ENCODE measurements at places on chromosomes 6 and 20. TPM values are rescaled to one million over a fixed set of nuclear protein-coding genes. Genes with fewer than 3 reads are reported as not detected.

GRCh38 chr6:119481976-119482375, 132.4 kb upstream of the MAN1A1 start:
- no peak for DNase-seq

DNA sequence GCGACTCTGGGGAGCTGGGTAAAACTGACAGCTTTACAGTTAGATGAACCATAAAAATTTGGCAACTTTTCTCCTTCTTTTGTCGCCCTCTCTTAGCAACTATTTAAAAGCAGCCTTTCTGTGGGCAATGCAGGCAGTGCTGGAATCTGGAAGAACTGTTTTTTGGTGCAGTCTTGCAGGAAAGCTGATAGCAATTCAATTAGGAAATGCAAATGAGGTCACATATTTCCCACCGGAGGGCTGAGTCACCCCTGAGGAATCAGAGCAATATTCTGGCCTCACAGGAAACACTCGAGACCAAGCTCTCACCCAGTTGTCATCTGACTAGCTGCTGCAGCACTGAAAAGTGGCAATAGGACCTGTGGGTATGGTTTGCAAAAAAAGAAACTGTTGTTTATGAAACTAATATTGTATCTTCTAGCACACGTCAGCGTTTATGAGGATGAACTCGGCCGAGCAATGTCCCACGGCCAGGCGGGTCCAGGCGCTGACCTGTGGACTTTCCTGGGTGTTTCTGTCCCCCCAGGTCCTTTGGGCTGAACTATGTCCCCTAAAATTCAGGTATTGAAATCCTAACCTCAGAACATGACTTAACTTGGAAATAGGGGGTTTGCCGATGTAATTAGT, 312.3 kb downstream of the TAF4 start:
- DNase-seq = no peak

DNA sequence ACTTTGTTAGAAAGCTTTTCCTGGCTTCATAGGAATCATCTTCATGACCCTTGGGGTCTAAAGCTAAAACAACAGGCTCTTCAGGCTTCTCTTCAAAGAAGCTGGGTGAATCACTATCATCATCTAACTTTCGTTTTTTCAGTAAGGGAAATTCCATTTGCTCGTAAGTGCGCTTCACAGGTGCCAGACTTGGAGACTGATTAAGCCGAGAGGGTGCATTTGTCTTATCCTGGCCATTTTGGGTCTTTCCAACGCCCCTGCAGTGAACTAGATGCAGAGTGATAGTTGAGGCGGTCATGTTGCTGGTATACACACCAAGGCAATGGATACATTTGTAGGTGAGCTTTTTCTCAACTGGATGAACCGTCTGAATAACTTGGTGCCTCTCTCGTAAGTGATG, 38.8 kb downstream of the ADNP start:
- no peak for DNase-seq

DNA sequence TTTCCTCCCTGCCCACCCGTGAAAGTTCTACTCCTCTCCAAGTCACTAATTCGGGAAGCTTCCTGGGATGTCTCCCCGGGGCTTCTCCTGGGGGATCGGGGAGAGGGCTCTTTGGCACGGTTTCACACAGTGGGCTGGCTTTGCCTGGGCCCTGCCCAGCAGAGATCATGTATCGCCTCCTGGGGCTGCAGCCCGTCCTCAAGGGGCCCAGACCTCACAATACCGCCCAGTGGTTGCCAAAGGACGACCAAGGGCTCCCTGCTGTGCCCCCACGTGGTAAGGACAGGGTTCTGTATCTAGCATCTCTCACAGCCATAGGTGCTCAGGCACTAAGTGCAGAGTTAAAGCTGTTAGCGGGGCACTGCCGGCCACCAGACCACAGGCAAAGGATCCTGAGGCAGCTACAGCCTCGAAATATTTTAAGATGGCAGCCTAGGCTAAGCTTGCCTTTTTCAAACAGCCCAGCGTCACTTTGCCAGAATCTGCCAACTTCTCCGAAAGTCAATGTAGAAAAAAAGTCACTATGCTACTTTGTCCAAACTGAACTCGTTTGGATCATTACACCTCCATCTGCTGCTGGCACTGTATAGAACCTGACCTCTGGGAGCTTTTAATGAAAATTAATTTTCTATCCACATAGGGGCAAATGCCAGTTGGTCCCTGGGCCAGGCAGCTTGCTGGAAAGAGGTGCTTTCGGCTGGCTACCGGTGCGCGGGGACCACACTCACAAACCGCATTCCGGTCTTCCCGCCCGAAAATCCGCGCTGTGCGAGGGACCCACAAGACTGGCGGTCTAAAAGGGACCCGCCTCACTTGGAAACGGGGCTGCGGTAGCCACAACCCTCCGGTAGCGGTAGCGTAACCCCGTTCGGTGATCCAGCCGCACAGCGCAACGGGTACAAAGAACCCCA, 1.3 kb upstream of the NNAT start:
- no peak for DNase-seq

GRCh38 chr20:39282619-39283092, 320.5 kb downstream of the DHX35 start:
- no peak for DNase-seq

DNA sequence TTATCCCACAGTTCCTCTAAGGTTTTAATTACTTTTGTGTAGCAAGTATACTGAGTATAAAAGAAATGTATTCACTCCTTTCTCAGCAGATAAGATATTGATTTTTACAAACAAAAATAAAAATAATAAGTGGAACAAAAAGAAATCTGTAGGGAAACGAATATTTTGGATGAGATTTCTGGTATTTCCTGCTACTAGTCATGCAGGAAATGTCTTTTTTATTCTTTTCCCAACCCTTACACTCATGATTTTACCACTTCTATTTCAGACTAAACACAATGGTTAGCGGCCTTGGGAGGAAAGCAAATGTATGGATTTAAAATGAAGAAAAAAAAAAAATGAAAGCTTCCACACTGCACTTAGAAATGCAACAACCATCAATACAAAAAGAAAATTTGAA, 580.5 kb upstream of the MARCKS start:
- no peak for DNase-seq

- DNase-seq = no peak
Measured at GRCh38 chr6:137847748-137848147, 19.3 kb upstream of the TNFAIP3 start.

- no peak for DNase-seq
Measured at GRCh38 chr6:132814716-132815570, 574 bp downstream of the RPS12 start.

- no peak for DNase-seq
Measured at GRCh38 chr6:129638055-129638684, 71.8 kb downstream of the ARHGAP18 start.

GRCh38 chr6:150070236-150070818, 1.4 kb upstream of the ULBP3 start:
- no peak for DNase-seq

DNA sequence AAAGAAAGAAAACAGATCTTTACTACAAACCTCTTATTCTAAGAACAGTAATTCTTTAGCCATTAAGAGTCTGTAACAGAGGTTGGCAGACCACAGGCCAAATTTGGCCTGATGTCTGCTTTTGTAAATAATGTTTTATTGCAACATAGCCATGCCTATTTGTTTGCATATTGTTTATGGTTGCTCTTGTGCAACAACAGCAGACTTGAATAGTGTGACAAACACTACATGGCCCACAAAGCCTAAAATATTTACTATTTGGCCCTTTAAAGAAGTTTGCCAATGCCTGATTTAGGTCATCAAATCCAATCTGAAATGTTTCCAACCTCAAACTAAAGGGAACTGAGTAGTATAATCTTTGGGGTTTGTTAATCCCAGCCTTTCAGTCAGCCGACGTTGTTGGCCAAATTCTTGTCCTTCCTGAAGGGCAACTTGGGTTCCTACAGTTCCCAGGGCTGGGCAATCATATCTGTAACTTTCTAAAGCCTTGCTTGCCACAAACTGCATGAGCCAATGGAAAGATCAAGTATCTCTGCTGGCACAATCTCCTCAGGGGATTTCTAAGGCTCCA, 33.9 kb upstream of the TBC1D20 start:
- no peak for DNase-seq

GRCh38 chr20:10783707-10784553, 110.1 kb upstream of the JAG1 start:
- no peak for DNase-seq

- peak; percentile 77 for DNase-seq
Measured at GRCh38 chr20:33791959-33792597, 19.1 kb upstream of the CHMP4B start.

DNA sequence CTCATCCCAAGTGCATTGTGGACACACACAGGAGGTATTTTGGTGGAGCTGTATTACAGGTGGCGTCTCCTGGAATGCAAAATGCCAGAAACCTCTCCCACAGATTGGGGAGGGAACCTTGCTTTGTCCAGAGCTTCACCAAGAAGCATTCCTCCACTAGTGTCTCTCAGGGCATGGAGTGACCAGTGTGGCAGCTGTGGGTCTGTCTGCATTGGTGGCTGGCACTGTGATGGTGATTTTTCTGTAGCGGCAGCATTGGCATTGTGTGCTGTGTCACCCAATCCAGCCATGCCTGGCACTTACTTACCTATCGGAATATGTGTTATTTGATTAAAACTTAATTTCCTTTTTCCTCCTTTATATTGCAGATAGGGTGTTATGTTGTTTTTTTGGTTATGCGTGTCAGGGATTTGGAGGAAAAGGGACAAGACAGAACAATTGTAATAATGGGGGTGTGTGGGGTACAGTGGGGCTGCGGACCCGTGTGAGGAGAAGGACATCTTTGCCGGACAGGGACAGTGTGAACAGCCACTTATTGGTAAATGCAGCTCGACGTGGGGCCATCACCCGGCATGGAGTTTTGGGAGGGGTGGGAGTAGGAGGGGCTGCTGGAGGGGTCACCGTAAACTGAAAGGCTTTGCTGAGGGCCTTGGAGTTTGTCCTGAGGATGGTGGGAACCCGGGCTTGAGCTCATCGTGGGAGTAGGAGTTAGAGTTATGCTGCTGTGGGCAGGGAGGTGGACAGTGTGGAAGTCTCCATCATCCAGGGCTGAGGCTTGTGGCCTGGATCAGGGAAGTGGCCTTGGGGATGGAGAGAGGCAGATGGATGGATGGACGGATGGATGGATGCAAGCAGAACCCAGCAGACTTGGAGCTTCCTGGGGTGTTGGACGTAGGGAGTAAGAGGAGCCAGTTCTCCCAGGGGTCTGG, 105.0 kb downstream of the SYCP2 start:
- no peak for DNase-seq

DNA sequence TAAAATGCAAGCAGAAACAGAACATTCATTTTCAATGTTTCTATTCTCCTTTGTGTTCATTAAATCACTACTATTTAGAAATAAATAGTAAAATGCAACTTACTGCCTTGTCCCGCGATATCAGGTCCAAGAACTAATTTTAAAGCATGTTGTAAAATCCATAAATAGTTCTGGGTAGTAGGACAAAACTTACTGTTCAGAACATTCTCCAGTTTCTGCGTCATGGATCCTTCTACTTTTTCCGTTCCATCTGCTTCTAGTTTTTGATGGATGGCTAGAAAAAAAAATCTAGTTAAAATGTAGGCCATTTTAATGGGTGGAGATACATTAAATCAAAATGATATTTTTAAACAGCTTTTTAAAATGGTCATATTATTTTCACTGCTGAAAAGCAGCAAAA, 47.0 kb downstream of the HUS1B start:
- DNase-seq = no peak

- peak; percentile 95 for DNase-seq
Measured at GRCh38 chr6:166342349-166343149, at the start of gene SFT2D1. SFT2D1 (minus strand) TSS chr6:166342545; CDS start chr6:166342481, 64 bp downstream.

DNA sequence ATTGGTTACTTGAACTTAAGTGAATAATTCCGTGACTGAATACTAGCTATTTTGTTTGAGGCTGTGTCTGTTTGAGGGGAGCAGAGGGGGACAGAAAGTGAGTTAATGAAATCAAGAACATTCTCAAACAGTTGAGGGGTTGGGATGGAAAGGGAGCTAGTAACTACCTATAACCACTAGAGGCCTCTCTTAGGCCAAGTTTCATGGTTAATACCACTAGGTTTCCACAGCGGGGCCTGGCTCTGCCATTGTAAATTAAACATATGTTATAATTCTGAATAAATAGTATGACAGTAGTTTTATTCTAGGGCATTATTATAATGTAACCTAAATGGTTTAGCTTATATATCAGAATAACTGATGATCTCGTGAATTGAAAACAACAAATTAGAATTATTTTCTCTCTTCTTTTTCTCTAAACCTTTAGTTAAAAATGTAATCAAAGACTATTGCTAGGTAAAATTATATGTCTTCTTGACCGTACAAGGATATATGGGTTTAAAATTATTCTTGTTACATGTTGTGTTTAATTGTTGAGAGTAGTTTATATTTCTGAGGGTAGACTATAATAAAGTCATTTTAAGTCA, 108.1 kb downstream of the BCKDHB start:
- no peak for DNase-seq

GRCh38 chr6:102149191-102149590, 755.7 kb downstream of the GRIK2 start:
- DNase-seq = no peak

DNA sequence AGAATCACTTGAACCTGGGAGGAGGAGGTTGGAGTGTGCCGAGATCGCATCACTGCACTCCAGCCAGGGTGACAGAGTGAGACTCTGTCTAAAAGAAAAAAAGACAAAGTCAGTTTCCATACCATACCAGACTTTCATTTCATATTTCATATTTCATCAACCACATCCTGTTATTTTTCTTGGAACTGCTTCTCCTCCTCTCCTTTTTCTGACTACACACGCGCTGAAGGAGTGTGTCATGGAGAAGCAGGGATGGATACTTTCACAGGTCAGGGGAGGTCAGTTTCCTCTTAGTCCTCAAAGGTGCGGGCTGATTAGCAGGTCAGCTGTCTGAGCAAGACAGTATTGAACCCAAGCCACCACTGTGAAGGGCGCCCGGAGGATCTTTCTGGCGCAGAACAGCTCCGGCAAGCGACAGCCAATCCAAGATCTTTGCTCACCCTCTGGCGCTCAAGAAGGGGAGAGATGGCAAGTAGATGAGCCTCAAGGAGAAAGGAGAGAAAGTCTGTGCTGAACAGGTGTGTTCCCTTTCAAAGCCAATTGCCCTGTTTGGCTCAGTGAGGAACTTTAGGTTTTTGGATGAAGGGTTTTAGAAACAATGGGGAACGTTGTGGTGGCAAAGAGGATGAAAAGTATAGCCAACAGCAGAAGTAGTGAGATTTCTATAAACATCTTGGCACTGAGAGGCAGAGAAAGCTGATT, 18.9 kb upstream of the SYNJ2 start:
- DNase-seq = no peak

The TMEM151B gene
- 0.08 TPM for total RNA-seq

The TFAP2A gene
- total RNA-seq = 0.54 TPM

The SLC35F1 gene
- 7.7 TPM for total RNA-seq

The CRISP2 gene
- total RNA-seq = not detected

The GNAS gene
- 1,579 TPM for total RNA-seq

The C20orf144 gene
- not detected for total RNA-seq

The RFX6 gene
- total RNA-seq = not detected

The SMLR1 gene
- not detected for total RNA-seq

The FAM162B gene
- total RNA-seq = 2.7 TPM

The NPBWR2 gene
- total RNA-seq = not detected

Measured in cardiac septum (tissue), 1 donor.